ENCODE measurements at places on chromosomes 5 and 9. TPM values are rescaled to one million over a fixed set of nuclear protein-coding genes. Genes with fewer than 3 reads are reported as not detected.

FGF10 gene
- 5.1 TPM for total RNA-seq

HMGCR gene
- total RNA-seq = 118 TPM

GRCh38 chr5:33641744-33642505, 201.2 kb downstream of the TARS1 start:
- no peak for DNase-seq

DNA sequence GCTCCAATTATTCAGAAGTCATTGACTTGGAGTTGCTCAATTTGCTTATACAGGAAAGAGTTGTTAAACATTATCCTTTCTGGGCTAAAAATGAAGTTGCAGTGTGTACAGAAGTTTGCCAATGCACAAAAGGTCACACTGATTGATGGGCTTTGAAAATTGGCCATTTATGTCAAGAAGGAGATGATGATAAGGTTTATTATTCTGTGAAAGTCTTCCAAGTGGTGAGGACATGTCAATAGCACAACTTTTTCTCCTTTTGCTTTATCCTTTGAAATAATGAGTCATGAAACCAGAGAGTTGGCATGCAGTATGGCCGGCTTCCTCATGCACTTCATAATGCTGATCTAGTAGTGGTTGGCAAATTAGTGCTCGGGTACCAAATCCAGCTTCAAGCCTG, 848.5 kb upstream of the WWC1 start:
- DNase-seq = no peak

- no peak for DNase-seq
These were observed 135.0 kb downstream of the STK32A start for GRCh38 chr5:147369742-147370374.

- DNase-seq = no peak
These were observed 32.5 kb downstream of the SHB start for GRCh38 chr9:38036359-38037084.

- peak; percentile 36 for DNase-seq
These were observed 25.3 kb upstream of the ANXA2R start for GRCh38 chr5:43065387-43065947.

DNA sequence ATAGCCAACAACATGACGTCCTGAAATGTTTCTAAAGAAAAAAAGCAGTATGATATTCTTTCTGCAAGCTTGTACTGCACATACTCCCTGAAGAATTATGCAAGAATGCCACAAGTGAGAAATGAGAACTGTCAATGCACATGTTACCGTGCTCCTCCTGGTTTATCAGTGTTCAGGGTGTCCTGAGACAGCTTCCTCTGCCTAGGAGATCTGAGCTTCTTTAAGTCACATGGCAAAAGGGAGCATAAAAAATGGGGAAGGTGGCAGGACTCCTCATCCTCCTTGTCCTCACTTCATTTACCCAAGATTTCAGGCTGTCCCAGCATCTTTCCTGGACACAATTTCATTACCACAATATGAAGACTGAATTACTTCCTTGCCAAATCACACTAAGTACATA, 238.2 kb downstream of the GLIS3 start:
- no peak for DNase-seq

Data from colonic mucosa (tissue), 4 donors.